ENCODE measurements at places on chromosomes 5 and 9.

GRCh38 chr5:139903795-139904565 is 108.4 kb downstream of the PSD2 start:
- DNase-seq, result peak; percentile 66

DNA sequence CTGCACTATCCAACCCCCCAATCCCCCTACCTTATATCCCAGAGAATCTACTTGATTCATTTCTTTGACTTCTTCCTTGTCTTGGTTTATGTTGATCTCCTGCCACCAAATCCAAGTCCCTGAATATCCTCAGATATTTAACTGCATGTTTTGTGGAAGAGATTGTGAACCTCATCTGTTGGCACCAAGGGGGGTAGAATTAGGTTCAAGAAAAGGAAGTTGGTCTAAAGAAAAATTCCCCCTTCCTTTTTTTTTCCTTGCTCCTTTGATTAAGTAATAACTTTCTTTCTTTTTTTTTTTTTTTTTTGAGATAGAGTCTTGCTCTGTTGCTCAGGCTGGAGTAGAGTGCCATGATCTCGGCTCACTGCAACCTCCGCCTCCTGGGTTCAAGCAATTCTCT is 526 bp upstream of the CD14 start:
- DNase-seq, result no peak

GRCh38 chr9:112487008-112487798 is 576 bp downstream of the KIAA1958 start:
- DNase-seq, result peak; percentile 67

- no peak for DNase-seq
These were observed 107.4 kb downstream of the SNX18 start for GRCh38 chr5:54624805-54625568.

DNA sequence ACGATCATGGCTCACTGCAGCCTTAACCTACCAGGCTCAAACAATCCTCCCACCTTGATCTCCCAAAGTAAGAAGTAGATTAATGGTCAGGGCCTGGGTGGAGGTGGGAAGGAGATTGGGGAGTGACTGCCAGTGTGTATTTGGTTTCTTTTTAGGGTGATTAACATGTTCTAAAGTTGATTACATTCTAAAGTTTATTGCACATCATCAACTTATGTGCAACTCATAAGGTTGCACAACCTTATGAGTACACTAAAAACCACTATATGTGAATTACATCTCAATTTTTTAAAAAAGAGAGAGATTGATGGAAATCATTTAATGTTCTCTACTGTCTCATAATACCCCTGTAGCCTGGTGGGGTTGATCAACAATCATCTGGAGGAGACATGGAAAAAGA is 218.1 kb downstream of the AOPEP start:
- DNase-seq, result no peak

DNA sequence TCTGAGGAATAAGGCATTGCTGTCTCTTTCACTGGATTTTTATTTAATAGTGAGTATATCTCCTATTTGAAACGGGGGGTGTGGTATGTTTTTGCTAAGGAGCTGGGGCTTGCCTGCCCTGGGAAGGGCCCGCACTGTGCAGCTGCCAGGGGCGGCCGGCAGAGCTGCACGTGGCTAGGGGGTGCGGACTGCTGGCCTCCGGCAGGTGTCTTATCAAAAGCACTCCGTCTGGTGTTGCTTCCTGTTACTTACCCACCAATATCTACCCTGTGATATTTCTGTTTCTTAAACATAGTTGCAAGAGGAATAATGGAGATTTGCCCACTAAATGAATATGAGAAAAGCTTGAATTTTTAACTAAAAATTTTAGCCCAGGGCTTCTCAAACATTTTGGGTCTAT is 232.0 kb downstream of the IRX1 start:
- DNase-seq, result no peak
